ENCODE measurements at places on chromosomes 4 and X.

DNA sequence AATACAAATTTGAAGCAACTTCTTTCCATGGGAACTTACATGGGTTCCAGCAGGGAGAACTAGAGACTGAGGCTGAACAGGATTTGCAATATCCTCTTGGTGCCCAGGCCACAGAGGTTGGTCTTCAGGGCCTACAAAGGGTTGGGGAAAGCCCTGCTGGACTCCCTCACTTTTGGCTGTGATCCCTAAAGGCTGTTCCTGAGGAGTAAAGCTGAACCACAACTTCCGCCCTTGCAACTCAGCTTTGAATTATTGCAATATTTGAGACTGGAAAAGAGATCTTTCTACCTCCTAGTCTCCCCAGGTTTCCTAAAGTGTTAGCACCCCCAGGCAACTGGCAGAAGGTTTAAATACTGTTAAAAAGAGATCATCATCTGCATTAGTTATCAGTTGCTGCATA, 26.9 kb downstream of the DCHS2 start:
- no peak for DNase-seq

- no peak for DNase-seq
Measured at GRCh38 chr4:88320224-88320779, 35.9 kb upstream of the PPM1K start.

GRCh38 chr4:176981551-176981950, 188.8 kb upstream of the VEGFC start:
- DNase-seq, result no peak

DNA sequence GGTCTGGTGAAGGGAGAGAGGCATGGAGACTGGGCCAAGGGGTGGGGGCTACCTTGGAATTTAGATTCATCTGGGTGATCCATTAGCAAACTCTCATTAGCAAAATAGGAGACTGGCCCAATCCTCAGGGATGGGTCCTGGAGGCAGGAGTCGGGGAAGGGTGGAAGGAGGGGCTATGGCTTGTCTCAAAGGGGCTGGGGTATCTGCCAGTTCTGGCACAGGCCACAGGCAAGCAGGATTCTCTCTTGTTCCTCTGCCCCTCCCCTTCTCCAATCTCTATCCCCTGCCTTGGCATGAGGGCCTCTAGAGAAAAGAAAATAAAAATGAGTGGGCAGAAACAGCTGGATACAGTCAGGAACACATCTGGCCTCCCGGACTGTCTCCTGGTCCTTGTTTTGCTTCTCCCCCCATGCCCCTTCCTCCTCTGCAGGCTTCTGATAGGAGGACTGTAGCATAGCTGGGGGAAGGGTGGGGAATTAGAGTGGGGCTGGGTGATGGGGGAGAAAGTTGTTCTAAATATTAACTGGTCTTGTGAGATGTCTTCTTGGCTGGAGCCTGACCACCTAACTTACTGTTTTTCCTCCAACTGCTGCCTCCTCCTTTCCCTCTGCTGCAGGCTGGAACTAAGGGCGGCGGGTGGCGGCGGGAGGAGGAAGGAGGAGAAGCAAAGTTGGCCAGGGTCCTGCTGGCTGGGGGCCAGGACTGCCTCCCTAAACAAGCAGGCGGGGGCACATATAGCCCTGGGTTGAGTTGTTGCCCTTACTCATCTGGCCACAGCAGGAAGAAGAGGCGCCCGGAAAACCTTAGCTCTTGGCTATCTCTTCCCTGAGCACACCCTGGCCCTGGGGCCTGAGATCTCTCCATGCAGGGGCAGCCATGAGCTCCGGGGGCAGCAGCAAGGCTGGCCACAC, 53.3 kb upstream of the LAS1L start:
- peak; percentile 60 for DNase-seq

DNA sequence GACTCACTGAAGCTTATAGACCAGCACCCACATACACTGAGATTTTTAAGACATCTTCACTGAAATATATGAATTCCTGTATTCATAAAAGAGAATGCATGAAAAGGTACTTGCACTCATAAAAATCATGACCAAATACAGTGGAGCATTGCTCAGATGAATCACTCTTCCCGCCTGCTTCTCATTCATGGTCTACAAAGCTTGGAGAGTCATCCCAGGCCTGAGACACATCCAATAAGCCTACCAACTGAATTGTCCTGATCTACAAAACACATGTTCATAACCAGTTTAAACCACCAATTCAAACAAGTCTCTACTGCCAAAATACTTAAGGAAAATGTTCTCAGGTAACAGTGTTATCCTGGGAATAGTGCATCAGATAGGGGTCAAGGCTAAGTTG, 38.1 kb downstream of the PROM1 start:
- DNase-seq, result no peak

- no peak for DNase-seq
Measured at GRCh38 chr4:153572609-153573008, 106.4 kb downstream of the TMEM131L start.
